ENCODE measurements at places on chromosomes 5 and 9. TPM values are rescaled to one million over a fixed set of nuclear protein-coding genes. Genes with fewer than 3 reads are reported as not detected.
A peak's percentile ranks its signal among the peaks of the same experiment; 100 is the strongest.

DNA sequence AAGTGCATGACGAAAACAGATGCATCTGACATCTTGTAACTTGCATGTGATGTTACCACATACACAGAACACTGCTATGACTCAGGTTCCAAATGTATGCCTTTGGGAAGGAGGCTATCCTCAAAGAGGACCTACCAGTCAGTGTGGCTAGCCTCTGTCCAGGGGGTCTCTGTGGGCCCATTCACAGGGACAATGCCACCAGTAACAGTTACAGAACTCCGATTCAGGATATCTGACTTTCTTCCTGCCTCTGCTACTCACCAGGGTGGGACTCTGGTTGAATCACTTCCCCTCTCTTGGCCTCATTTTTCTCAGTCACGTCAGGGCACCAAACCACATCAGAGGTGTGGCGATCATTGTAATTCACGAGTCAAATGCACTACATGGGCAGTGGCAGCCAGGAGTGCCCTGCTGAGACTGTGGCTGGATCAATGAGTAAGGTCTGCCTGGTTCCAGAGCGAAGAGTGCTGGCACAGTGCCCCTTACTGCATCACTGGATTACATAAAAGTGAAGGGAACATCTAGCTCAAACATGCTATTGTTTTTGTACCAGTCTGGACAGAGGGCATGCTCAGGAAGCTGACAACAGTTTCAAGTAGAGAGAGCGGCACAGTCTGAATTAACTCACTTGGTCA is 13.2 kb downstream of the ATOX1 start:
- DNase-seq, result peak; percentile 61

DNA sequence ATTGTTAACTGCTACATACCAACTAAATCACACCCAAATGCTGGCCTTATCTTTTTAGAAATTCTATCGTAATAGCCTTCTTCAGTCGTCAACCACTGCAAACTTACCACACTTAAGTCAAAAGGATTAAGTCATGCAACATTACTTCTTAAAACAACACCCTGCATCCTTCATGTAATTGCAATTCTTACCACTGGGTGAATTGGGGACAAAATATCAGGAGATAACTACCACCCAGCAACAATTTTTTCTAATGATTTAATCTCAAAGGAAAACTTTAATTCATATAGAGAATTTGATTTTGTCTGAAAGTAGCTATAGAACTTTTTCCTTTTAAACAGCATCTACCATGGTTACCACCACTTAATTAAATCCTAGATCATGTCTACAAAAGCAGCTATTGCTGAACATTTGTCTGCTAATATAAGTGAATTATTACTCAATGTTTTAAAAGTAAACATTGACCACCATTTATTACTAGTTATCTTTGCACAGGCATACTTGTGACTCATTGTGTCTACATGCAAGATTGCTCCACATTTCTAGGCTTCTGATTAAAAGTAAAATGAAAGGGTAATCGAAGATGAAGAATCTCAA is 10.5 kb downstream of the MLLT3 start:
- no peak for DNase-seq

DNA sequence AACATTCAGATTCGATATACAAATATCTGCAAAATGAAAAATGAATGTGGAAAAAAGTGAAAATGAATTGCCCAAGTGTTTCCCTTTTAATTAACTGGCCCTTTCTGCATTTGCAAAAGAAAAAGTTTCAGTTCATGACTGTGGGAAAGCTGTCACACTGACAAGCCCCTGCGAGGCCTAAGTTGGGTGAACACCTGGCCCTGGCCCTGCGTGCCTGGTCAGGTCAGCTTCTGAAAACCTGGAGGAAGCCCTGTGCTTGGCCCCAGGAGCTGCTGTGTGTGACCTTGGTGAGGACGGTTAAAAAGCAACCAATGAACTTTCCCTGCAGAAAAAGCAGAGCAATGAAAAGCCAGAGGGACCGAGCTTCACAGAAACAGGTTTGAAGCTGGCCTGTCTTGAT is 41.0 kb upstream of the SHC3 start:
- no peak for DNase-seq

The NIM1K gene
- total RNA-seq, result 0.68 TPM

GRCh38 chr5:96562614-96563013 is 99.6 kb upstream of the CAST start:
- DNase-seq, result no peak
